Psoas muscle (tissue), 8 donors: ENCODE measurements at places on chromosomes 11 and 22.

DNA sequence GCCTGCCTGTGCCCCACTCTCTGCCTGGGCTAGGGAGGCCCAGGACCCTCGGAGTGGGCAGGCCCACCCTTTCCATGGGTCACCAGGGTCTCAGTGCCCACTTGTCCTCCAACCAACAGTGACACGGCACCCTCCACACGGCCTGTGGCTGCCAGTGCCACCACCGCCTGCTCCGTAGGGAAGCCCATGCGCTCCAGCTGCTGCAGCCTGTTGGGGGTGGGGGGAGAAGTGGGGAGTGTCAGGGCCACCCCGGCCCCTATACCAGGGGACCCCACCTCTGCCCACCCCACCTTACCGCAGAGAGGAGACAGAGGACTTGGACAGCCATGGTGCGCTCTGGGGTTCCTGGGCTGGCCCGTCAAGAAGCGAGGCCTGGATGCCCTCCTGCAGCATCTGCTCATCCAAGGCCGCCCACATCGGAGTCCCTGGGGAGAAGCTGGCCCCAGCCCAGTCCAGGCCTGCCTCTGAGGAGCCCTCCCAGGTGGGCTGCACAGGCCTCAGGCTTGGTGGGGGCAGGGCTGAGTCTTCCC lies 7.7 kb downstream of the RHBDD3 start:
- DNase-seq = no peak
- no peak overlapping the region for H3K4me3 ChIP-seq
- H3K27me3 ChIP-seq = no peaks in the 10 kb centered on the region
- H3K36me3 ChIP-seq = no peaks in the 10 kb centered on the region

DNA sequence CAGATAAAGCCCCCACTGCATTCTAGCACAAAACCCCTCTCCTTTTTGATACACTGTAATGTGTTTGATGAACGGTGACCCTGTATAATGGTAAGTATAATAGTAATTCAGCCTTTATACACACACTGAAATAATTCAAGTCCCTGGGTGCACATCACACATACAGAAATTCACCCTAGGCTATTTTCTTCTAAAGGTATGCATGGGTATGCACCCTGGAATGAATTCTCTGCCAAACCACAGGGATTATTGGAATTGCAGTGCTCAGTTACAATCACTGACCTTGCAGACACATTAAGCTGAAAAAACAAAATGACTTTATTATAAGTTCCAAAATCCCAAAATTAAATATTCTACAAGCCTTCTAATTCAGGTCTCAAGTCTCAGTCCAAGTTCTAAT lies 245.9 kb upstream of the FAT3 start:
- H3K4me3 ChIP-seq = no peak overlapping the region
- H3K4me1 ChIP-seq = no peaks in the 10 kb centered on the region
- H3K36me3 ChIP-seq = no peaks in the 10 kb centered on the region

DNA sequence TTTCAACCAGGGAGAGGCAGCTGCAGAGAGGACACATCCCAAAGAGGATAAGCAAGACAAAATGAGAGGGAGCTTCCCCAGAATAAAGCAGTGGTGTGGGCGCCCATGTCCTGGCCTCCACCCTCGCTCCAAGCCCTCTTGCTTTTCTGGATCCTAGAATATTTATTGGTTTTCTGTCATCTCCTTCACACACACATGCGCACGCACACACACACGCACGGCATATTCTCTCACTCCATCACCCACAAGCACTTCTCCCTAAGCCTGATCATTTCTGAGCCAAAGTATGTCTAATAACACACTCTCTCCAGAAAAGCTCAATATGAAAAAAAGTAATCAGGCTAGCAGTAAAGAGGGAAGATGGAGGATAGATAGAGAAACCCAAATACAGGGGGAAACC lies 7.6 kb downstream of the IGSF9B start:
- no peaks in the 10 kb centered on the region for H3K27me3 ChIP-seq
- no peak for DNase-seq
- peaks cover 30% of the 10 kb centered on the region for H3K4me1 ChIP-seq
- H3K27ac ChIP-seq = no peak overlapping the region

GRCh38 chr11:83543706-83544439 lies 257.7 kb upstream of the CCDC90B start:
- no peak overlapping the region for H3K4me3 ChIP-seq
- no peaks in the 10 kb centered on the region for H3K27me3 ChIP-seq
- H3K4me1 ChIP-seq = no peaks in the 10 kb centered on the region
- DNase-seq = no peak
- no peak overlapping the region for H3K27ac ChIP-seq

DNA sequence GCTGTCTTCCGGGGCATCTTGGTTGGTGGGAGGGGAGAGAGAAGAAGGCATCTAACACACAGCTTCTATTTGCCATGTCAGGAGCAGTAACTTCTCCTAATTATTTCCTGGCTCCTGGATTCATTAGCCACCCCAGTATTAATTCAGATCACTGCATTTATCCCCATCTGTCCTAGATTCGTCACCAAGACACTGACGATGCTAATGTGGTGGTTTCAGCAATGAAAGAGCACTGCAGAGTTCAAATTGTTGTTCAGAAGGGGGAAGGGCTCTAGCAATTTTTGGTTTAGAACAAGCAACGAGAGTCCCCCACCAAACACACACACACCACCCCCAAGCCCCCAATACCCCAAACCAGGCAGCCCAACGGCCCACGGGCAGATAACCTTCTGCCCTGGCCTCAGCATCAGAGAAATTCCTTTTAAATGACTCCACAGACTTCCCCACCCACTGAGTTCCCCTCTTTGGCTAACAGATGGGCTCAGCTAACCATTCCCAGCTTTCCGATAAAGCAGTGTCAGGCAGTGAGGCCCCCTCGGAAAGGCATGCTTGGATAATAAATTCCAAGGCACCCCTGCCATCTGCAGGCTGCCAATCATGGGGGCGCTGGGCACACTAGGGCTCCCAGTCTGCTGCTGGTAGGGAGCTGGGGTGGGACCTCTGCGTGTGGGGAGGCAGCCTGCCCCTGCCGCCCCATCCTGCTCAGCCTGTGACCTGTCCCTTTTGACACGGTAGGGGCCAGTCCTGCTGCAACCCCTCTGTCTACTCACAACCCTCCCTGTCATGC lies 453.5 kb downstream of the MIAT start:
- no peaks in the 10 kb centered on the region for H3K4me1 ChIP-seq
- DNase-seq = no peak
- H3K27me3 ChIP-seq = no peaks in the 10 kb centered on the region
- no peaks in the 10 kb centered on the region for H3K36me3 ChIP-seq
- no peak overlapping the region for H3K27ac ChIP-seq

DNA sequence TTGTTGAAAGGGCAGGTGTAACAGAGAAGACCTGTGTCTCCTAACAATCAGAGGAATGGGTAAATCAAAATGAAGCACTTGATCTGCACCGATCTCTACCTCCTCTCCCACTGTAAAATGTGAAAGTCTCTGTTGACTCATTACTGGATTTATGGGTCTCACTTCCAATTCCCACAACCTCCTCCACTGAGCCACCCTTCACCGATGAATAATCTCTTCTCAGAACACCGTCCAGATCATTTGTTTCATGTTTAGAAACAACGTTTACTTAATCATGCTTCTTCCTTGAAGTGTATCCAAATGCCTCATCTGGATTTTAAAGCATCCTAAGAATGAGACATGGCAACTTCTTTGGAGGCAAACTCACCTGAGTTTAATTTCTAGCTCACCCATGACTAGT lies 643.6 kb downstream of the ETS1 start:
- H3K27me3 ChIP-seq = no peaks in the 10 kb centered on the region
- H3K27ac ChIP-seq = no peak overlapping the region
- H3K4me3 ChIP-seq = no peak overlapping the region
- no peaks in the 10 kb centered on the region for H3K36me3 ChIP-seq

DNA sequence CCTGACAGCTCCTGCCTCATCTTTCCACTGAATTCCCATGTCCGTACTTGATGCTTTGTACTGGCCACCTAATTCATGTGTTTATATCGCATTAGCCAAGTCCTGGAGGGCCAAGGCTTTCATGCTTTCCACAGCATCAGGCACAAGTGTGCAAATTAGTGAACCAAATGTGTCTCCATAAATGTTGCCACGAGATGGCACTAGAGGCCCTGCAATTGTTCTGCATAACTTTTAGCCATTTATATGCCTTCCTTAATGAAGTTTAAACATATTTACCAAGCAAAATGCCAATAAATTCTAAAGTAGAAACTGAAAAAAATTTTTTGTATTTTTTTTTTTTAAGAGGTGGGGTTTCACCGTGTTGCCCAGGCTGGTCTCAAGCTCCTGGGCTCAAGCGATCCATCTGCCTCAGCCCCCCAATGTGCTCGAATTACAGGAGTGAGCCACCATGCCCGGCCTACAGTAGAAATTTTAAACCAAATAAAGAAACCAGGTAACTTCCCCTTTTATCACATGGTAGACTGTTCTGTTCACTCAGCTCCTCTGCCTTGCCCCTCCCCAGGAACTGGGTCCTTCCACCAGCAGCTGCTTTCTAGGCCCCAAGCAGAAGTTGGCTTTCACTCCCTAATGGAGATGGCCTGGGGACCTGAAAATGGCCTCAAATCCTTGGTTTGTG lies 20.8 kb upstream of the IL18BP start:
- peaks cover 6% of the 10 kb centered on the region for H3K36me3 ChIP-seq
- no peaks in the 10 kb centered on the region for H3K4me1 ChIP-seq
- no peak overlapping the region for H3K27ac ChIP-seq
- no peak overlapping the region for H3K4me3 ChIP-seq
- no peak for DNase-seq

DNA sequence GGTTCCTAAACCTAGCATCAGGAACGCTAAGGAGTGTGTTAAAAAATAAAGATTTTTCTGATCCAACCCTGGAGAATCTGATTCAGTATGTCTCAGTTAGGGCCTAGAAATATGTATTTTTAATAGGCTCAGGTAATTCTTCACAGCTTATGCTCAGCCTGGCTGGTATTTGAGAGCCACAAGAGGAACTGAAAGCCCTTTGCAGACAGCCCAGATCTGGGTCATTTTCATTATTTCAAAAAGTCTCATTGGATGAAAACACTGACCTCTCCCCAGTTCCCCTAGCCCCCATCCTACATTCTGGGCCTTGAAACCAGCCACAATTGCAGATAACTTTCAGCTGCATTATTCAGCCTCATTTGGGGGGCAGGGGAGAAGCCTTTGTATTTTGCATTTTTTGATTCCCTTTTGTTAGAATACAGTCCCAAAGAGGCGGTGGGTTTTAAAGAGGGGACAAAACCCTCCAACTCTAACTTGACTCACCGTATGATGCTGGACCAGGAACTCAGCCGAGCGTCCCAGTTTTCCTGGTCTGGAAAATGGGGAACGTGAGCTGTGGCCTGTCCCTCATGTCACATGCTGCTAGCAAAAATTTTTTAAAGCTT lies 66.0 kb upstream of the LARGE1 start:
- no peaks in the 10 kb centered on the region for H3K36me3 ChIP-seq
- H3K27me3 ChIP-seq = no peaks in the 10 kb centered on the region
- H3K4me3 ChIP-seq = no peak overlapping the region
- no peaks in the 10 kb centered on the region for H3K4me1 ChIP-seq
- DNase-seq = no peak
- H3K27ac ChIP-seq = no peak overlapping the region

- no peak overlapping the region for H3K27ac ChIP-seq
- H3K4me3 ChIP-seq = no peak overlapping the region
- H3K4me1 ChIP-seq = no peaks in the 10 kb centered on the region
- no peaks in the 10 kb centered on the region for H3K36me3 ChIP-seq
- no peak for DNase-seq
Observed at GRCh38 chr11:115304774-115305472, 199.3 kb downstream of the CADM1 start.

GRCh38 chr11:46342239-46342638 lies 5.0 kb upstream of the DGKZ start:
- H3K27me3 ChIP-seq = no peaks in the 10 kb centered on the region
- H3K4me1 ChIP-seq = peaks cover 18% of the 10 kb centered on the region
- H3K36me3 ChIP-seq = no peaks in the 10 kb centered on the region
- no peak for DNase-seq

- H3K27me3 ChIP-seq = no peaks in the 10 kb centered on the region
- no peaks in the 10 kb centered on the region for H3K36me3 ChIP-seq
- H3K4me3 ChIP-seq = no peak overlapping the region
- H3K27ac ChIP-seq = no peak overlapping the region
Observed at GRCh38 chr11:6667733-6668374, 12.2 kb upstream of the DCHS1 start.

- H3K4me1 ChIP-seq = no peaks in the 10 kb centered on the region
- no peaks in the 10 kb centered on the region for H3K36me3 ChIP-seq
- H3K4me3 ChIP-seq = no peak overlapping the region
- H3K27me3 ChIP-seq = no peaks in the 10 kb centered on the region
- H3K27ac ChIP-seq = no peak overlapping the region
- no peak for DNase-seq
Observed at GRCh38 chr11:13183094-13183825, 94.3 kb upstream of the BMAL1 start.

DNA sequence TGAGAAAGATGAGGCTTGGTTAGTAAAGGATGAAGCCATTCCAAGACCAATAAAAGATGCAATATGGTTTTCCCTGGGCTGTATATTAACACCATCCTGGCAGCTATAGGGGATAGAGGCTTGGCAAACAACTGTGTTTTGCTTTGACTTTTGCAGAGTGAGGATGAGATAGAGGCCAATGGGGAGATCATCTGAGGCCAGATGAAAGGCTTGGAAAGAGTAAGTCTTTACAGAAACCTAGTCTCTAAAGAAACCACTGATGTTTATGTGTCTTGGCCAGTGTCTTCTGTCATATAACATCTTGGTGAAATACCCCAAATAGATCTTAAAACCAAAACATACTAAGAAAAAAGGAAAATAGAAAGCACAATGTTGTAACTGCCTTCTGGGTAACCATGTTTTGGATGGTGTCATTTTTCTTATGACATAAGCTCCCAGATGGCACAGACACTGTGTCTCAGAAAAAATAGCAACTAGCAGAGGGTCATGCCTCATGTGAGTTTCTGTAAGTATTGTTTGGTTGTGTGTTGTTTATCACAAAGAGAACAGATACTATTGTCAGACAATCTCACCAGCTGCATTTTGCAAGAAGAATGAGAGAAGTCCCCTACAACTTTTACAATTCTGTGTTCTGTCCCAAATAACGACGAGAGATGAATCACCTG lies 305.4 kb downstream of the ST3GAL4 start:
- H3K4me1 ChIP-seq = peaks cover 4% of the 10 kb centered on the region
- no peak for DNase-seq

DNA sequence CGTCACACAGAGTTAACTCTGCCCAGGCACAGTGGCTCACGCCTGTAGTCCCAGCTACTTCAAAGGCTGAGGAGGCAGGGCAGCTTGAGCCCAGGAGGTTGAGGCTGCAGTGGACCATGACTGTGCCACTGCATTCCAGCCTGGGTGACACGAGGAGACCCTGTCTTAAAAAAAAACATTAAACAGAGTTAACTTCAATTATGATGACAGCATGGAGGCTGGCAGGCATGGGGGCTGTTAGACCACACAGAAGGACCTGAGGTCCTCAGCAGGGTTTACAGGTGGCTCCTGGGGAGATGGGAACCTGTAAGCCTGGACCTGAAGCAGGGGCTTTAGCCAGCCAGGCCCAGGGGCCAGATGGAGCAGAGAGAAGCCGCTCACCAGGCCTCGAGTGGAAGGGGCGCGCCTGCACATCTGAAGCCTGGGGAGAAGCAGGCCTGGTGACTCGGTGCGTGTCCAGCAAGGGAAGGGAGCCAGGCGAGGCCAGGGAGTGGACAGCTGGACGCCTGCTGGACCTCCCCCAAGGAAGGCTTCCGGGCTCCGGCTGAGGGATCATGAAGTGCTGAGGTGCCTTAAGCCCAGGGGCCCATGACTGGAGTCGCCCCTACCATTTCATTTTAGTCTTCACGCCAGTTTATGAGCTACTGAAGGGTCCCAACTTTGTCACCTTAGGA lies 25.3 kb downstream of the RPUSD4 start:
- no peak overlapping the region for H3K4me3 ChIP-seq
- H3K27ac ChIP-seq = peak overlapping the region; percentile 66
- no peaks in the 10 kb centered on the region for H3K27me3 ChIP-seq
- peaks cover 20% of the 10 kb centered on the region for H3K4me1 ChIP-seq
- H3K36me3 ChIP-seq = peaks cover 67% of the 10 kb centered on the region
